ENCODE measurements at places on chromosomes 11 and 22.

DNA sequence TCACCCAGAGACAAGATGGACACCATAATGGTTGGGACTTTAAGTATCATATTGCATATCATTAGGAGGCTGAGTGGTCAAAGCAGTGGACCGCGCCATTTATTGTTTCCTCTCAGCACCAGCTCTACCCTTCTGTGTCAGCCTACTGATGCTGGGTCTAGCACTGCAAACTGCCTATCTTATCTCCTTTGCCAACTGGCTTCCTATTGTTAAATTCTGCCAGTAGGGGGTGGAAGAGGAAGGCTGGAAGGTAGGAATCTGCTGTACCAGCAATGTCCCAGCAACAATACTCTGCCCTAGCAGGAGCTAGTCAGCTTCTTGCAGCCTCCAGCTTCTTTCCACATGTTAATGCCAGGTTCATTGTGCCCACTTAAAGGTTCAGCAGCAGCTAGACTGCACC lies 367.1 kb upstream of the PDGFD start:
- peak; percentile 21 for DNase-seq

DNA sequence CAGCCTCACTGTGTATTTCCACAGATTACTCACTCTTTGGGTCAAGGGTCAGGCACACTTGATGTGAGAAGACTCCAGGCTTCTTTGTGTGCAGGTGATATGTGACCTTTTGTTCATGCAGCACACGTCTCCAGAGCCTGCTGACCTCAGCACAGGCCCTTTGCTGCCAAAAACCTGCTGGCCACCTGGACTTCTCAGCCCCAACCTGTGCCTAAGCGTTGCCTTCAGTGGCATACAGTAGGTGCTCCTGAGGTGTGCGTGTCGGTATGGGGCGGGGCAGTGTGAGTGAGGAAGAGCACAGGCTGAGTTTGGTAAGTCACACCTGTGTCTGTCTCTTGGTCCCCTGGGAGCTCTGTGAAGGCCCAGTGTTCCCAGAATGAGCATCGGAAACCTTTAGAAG lies 58.1 kb downstream of the WNT11 start:
- DNase-seq, result no peak

GRCh38 chr11:77171885-77172665 lies 44.0 kb downstream of the MYO7A start:
- DNase-seq, result no peak

DNA sequence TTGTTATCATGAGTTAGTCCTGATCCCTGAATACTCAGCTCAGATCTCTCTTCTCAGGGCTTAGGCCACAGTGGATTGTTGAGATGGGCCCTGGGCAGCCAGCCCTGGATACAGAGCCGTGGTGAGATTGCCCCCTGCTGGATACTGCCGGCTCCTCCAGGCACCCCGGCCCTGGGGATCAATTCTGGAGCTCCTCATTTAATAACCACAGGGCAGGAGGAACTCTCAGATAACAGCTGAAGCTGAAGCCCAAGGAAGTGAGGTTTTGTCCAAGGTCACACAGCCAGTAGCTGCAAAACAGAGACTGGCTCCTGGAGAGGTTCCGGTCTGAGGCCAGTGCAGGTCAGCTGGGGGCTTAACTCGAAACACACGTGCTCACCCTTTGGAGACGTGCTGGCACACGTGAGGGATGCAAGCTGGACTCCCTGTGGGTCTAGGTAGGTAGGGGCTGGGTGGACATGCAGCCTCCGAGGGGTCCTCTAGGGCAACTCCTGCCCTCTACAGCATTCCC lies 16.0 kb downstream of the USH1C start:
- peak; percentile 67 for DNase-seq

GRCh38 chr22:49420651-49421050 lies 407.0 kb downstream of the BRD1 start:
- DNase-seq, result no peak

DNA sequence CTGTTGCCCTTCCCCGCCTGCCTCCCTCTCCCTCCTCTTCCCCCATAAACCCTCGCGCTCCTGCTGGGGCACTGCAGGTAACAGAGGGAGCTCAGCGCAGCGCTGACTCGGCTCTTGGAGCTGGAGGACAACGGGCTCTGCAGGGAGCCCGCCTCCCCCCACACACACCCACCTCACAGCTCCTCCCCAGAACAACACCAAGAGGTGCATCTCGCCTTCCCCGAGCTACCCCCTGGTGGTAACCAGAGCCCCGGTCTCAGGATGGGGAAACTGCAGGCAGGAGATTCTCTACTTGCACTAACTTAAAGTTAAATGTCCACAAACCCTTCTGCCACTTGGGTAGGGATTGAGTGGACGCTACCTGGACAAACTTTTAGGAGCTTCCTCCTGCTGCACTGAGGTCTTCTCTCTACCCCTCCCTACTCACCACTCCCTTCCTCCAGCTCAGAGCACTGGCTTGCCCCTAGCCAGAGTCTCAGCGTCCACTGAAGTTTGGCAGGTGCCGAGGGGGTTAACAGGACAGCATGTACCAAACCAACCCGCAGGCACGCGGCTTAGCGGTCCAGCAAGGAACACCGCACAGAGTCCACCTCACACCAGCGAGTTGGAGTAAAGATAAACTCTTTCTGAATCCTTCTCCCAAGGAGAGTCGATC lies 4.0 kb upstream of the SCN4B start:
- DNase-seq, result peak; percentile 49

DNA sequence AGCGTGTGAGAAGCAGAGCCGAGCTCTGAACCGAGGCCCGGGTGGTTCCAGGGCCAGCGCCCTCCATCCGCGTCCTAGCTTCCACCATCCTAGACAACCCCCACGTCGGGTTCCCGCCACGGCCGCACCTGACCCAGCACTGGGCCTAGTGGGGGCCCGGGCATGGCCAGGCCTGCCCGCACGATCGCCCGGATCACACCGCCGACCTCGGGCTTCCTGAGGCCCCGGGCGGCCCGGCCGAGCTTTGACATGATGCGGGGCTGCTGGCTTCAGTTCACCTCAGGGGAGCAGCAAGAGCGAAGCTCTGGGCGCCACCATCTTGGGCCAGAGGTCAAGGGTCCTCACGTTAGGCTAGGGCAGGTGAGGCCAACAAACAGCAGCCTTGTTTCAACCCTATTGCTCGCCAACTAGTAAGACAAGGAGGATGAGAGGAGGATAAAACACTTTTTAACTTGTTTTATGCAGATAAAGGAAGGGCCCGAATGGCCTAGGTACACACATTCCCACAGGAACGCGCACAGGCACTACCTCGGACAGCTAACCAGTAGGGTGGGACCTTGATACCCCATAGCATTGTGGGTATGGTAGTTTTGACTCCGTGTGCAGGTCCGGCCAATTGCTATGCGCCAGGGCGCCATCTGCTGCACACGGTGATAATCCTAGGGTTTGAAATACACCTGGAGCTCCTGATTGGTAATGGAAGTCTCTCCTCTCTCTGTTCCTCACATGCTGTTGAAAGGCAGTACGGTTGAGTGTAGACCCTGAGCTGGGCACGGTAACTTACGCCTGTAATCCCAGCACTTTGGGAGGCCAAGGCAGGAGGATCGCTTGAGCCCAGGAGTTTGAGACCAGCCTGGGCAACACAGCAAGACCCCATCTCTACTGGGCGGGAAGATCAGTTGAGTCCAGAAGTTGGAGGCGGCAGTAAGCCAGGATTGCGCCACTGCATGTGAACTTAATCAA lies at the start of gene MRPL11:
Gene MRPL11, minus strand, starts transcription at position 345 of the 963 bp plus-strand sequence. Its CDS starts 94 bp downstream, at position 251.
- peak; percentile 96 for DNase-seq

DNA sequence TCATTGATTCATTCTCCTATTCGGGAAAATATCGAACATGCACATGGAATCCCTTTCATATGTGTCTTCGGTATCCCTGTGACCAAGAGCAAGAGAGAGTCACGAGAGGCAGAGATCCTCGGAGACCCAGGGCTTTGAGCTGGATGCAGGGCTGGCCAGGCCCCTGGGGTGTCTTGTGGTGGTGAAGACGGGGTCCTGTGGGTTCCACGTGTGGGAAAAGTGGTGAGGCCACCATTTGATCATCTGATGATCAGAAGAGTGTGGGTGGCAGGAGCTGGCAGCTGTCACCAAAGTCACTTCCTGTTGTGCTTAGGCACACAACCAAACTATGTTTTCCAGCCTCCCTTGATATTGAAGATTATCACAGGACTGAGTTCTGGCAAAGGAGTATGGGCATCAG lies 94.0 kb downstream of the BRD1 start:
- no peak for DNase-seq

GRCh38 chr11:3882655-3883054 lies 27.2 kb downstream of the STIM1 start:
- DNase-seq, result no peak

GRCh38 chr11:46930089-46930488 lies 6.5 kb upstream of the CSTPP1 start:
- no peak for DNase-seq

GRCh38 chr11:46134540-46134939 lies 13.3 kb upstream of the PHF21A start:
- no peak for DNase-seq

DNA sequence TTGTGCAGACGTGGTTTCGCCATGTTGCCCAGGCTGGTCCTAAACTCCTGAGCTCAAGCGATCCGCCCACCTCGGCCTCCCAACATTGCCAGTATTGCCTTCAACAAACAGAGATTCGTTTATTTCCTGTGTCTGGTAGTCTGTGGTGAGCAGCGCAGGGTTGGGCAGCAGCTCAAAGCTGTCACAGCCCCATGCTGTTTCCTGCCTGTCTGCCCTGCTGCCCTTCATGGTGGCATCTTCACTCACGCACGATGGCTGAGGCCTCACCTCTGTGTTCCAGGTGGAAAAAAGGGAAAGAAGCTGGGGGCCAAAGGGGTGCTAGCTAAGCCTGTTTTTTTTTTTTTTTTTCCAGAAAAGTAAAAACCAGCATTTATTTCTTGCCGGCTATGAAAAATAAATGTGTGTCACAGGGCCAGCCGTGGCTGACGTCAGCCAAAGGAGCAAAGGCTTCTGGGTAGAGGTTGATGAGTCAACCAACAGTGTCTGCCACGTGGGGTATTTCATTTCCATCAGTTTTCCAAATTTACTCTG lies 28.8 kb downstream of the TBC1D22A start:
- DNase-seq, result peak; percentile 34

- no peak for DNase-seq
Measured at GRCh38 chr11:29131055-29131454, 885.8 kb downstream of the KCNA4 start.

GRCh38 chr11:9139628-9140357 lies 48.4 kb upstream of the SCUBE2 start:
- no peak for DNase-seq

DNA sequence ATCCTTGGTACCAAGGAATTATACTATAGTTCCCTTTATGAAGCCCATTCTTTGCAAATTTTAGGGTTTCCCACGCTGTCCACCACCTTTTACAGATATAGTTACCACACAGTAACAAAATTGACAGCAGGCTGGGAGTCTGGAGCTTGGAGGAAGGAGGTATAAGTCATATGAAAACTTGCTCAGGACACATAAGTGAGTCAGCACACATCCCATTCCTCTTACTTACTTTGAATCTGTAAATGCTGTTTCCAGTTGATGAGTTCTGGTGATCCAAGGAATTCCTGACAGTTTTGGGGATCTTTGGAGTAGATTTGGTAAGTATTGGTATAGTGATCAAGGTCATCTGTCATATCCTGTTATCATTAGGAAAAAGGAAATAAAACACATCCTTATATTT lies 19.2 kb downstream of the GLYAT start:
- DNase-seq, result no peak

DNA sequence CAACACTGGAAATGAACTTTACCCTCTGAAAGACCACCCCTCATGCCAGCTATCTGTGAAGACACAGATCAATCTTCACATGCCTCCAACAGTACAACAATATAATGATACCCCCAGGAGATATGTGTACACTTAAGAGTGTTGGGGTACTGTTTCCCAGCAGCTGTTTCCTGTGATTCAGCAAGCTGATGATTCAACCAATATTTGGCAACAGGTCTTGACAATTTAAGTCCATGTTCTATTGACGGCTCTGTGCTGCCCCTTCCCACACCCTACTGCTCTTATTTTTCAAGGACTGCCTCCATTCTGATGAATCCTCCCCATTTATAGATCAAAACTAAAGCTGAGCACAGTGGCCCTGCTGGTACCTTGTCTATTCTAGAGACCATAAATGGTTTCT lies 6.6 kb downstream of the SNX19 start:
- DNase-seq, result no peak

DNA sequence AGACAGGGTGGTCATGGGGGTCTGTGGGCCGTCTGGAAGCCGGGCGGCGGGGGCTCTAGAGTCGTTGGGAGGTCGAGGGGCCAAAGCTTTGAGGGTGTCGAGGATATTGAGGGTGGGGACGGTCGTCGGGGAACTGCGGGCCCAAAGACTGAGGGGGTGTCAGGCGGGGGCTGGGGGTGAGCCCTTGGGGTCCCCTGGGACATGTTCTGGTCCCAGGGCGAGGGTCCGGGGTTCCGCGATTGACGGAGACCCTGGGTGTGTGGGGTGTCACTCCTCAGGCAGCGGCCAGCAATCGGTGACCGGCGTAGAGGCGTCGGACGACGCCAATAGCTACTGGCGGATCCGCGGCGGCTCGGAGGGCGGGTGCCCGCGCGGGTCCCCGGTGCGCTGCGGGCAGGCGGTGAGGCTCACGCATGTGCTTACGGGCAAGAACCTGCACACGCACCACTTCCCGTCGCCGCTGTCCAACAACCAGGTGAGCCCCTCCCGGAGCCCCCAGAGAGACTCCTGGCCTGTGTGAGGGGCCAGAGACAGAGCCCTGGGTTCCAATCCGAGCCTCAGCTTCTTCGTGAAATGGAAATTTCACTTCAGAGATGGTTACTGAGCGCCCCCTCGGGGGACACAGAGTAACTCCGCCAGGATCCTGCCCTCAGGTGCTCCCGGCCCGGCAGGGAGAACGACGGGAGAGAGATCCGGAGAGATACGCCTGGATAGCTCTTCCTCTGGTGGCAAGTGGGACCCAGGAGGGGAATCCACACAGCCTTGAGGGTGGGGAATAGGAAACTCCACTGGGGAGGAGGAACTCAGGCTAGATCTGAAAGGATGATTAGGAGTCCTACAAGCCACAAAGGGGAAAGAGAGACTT lies 714 bp downstream of the SDF2L1 start:
- DNase-seq, result peak; percentile 81

GRCh38 chr22:20155330-20156041 lies 4.6 kb upstream of the CCDC188 start:
- peak; percentile 38 for DNase-seq

DNA sequence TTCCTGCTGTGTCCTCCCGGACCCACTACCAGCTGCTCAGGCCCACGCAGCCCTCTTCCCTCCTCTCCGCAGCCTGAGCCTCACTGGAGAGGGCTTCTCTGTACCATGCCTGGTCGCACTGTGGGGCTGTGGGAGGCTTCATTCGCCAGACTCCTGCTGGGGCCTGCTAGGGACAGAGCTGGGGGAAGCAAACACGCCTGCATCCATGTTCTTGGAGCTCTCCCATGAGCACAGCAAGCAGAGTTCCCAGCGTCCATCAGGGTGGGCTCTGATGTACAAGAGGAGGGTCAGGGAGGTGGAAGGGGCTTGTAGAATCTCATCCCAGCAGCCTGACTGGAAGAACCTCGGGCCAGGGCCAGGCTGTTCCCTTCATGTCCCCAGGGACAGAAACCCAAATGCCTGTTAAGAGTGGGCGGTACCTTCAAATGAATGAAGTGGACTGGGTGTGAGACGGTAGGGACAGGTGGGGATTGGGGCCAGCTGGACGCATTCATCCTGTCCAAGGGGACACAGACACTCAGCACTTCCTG lies 59.9 kb downstream of the MPPED1 start:
- DNase-seq, result no peak

GRCh38 chr11:128766591-128767081 lies 72.8 kb downstream of the FLI1 start:
- DNase-seq, result no peak

GRCh38 chr11:128692753-128693415 lies 988 bp upstream of the FLI1 start:
- DNase-seq, result no peak

GRCh38 chr11:122100037-122100755 lies 15.8 kb downstream of the BLID start:
- DNase-seq, result no peak

- DNase-seq, result no peak
Measured at GRCh38 chr22:23684026-23684425, 6.8 kb upstream of the RGL4 start.
